Left ventricle myocardium inferior (tissue), 1 donor: ENCODE measurements at places on chromosomes 12 and 14.

DNA sequence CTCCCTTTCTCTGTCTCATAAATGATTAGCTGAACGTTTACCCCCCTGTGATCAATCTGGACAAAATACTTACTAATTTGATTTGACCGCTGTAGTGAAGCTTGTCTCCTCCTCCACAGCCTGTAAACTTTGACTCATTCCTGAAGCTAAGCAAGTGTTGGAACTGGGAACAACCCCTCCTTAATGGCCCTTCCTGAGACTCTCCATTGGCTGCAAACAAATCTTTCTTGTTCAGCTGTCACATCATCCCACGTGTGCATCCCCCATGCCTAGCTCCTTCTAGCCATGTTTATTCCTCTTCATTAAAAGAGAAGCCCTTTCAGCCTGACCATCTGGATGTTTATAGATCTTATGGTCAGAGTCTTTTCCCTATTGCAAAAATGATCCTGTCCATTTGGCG, 281.2 kb downstream of the RGS6 start:
- DNase-seq = no peak

- DNase-seq = no peak
Measured at GRCh38 chr14:91545946-91546716, 36.0 kb upstream of the PPP4R3A start.

DNA sequence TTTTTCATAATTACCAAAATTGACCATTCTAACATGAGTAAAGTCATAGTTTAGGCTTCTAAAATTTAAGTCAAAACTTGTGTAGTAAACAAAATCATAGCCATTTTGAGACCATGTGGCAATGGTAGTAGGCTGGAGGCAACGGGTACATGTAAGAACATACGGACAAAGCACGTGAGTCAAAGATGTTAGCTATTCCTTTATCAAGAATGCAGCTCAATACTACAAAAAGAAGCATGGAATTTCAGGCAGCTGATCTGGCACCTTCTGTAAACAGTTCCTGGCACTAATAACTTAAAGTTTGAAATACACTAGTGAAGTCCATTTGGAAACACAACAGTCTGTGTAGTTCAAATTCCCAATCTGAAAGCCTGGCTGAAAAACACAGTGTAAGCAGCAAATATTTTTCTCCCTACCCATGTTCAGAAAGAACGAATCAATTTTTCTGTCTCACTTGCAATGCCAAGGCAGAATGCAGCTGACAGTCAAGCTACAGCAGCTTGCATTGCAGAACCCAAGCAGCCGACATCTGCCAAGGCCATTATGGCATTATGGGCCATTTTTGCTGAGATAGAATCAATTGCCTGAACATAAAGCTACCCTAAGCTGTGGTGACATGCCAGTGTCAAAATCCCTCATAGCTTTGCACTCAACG, 29.3 kb downstream of the MYF5 start:
- DNase-seq = no peak

DNA sequence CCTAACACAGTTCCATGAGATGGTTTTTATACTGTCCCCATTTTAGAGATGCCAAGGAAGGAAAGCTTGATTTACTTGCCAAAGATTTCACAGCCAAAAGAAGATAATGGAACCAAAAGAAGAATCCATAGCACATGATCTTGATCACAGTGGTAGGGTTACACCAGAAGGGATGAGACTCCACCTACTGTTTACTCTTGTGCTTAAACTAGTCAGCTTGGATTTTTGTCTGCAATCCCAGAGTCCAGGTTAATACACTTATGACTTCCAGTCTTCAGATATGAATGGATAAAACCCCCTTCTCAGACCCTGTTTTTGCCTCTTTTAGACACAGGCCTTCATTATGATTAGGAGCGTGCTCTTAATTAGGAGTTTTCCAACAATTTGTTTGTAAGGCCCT, 454.2 kb downstream of the AEBP2 start:
- no peak for DNase-seq

DNA sequence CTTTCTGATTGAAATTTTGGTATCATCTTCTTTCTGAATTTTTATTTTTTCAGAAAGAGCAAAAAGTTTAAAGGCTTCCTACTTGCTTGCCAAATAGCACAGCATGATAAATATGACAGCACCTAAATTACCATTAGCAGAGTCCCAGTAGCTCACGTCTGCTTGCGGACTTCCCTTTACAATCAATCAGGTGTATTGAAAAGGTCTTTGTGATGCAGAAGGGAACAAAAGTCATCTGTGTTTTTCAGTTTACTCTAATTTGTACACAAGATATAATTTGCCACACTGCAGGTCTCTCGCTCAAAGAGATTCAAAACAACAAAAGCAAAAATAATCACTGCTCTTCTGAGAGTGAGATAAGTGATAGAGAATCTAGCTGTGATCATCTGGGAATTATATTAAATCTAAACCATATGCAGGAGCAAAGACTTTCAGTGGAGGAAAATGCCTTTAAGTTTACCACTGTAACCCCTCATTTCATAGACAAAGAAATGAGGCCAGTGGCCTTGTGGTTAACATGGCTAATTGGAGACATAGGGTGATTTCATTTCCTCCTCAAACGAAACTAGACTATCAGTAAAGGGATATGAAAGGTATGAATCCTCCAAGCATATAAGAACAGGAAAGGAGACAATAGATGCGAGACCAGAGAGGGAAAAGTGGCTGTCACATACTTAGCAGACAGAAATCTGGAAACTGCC, 240.8 kb upstream of the TMPO start:
- no peak for DNase-seq

- DNase-seq = no peak
Measured at GRCh38 chr12:12628013-12628412, 16.3 kb downstream of the CREBL2 start.

GRCh38 chr12:5432011-5432400, at the start of gene NTF3:
NTF3 (plus strand) TSS chr12:5432108; CDS start chr12:5432325, 217 bp downstream.
- DNase-seq = peak; percentile 33

GRCh38 chr12:101001669-101002068, 207.1 kb downstream of the ANO4 start:
- DNase-seq = no peak

- DNase-seq = no peak
Measured at GRCh38 chr12:52631676-52632459, 13.5 kb upstream of the KRT73 start.

- DNase-seq = no peak
Measured at GRCh38 chr14:34684578-34684977, 29.8 kb downstream of the CFL2 start.

GRCh38 chr14:92646952-92647796, 101.3 kb downstream of the LGMN start:
- no peak for DNase-seq

DNA sequence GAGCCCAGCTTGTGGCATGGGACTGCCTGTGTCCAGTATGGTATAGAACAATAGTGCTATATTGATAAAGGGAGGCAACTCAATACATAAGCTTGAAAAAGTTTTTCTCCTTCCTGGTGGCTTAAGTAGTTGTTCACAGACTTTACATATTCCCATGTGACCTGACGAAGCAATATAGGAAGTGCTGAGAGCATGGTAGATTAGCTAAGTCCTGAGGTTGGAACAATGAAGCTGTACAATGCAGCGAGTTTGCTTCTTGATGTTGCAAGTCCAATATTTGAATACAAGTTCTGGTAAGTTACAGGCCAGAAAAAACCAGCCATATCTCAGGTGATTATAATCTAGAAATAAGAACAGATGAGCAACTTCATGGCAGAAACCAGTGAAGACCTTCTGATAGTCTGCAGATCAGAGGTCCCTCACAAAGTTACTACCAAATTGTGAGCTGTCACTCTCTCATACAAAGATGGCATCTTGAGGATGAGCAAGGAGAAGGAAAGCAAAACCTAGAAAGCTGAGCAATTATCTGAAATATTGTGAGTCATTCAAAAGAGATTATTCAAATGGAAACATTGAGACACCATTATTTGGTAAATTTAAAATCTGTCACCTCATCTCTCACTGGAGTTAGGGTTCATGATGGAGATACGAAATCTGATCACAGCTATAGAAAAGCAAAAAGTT, 72.9 kb upstream of the BTG1 start:
- DNase-seq = no peak
